ENCODE measurements at places on chromosomes 2 and 18. TPM values are rescaled to one million over a fixed set of nuclear protein-coding genes. Genes with fewer than 3 reads are reported as not detected.
A peak's percentile ranks its signal among the peaks of the same experiment; 100 is the strongest.

GRCh38 chr18:24930971-24931370 lies 421.0 kb downstream of the ZNF521 start:
- no peak overlapping the region for H3K4me3 ChIP-seq
- H3K36me3 ChIP-seq = no peaks in the 10 kb centered on the region
- H3K27ac ChIP-seq = no peak overlapping the region
- peaks cover 47% of the 10 kb centered on the region for H3K27me3 ChIP-seq

DNA sequence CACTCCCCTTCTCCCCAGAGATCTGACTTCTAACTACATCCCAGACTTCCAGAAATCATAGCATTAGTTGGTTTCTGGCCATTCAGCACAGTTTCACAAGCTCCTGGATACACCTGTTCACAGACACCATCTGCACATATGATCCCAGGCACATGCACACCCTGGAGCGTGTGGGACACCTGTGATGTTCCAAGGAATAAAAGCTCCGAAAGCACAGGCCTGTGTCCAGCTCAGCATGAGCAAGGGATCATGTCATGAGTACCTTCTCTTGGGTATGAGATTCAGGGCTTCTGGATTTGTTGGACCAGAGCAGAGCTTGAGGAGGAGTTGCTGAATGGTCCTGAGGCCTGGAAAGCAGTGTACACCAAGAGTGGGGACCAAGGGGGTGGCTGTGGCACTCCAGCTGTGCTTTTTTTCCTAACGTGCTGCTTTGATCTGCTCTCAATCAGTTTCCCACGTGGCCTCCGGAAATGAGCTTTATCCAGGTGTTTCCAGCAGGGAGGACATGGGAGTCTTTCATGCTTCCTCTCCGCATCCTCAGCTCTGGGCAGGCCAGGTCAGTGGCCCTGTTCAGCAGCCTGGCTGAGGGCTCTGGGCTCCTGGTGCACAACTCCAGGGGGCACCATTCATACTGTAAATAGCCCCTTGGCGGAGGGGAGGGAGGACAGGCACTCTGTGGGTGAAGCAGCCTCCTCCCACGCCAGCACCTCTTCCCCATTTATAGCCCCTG lies 1.8 kb downstream of the DYSF start:
- no peak overlapping the region for H3K4me3 ChIP-seq
- H3K36me3 ChIP-seq = peaks cover 7% of the 10 kb centered on the region
- H3K4me1 ChIP-seq = peaks cover 39% of the 10 kb centered on the region
- peaks cover 47% of the 10 kb centered on the region for H3K27me3 ChIP-seq
- no peak for DNase-seq
- no peak overlapping the region for H3K27ac ChIP-seq

DNA sequence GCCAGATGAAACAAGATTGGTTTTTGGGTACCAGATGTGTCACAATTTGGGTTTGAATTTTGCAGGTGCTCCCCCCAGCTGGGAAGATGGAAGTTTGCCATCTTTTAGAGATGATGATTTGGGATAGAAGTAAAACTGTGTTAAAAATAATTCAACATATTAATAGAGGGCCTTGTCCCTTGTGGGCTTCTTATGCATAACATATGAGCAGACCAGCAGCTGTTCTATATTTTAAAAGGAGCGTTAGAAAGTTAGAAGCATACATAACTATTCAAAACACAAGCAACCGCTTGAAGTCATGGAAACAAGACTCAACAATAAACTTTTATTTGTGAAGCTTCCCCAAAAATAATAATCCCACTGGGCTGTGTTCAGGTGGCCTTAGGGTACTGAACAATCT lies 62.8 kb downstream of the EFEMP1 start:
- peaks cover 24% of the 10 kb centered on the region for H3K4me1 ChIP-seq
- H3K4me3 ChIP-seq = no peak overlapping the region
- no peak for DNase-seq
- no peaks in the 10 kb centered on the region for H3K27me3 ChIP-seq

DNA sequence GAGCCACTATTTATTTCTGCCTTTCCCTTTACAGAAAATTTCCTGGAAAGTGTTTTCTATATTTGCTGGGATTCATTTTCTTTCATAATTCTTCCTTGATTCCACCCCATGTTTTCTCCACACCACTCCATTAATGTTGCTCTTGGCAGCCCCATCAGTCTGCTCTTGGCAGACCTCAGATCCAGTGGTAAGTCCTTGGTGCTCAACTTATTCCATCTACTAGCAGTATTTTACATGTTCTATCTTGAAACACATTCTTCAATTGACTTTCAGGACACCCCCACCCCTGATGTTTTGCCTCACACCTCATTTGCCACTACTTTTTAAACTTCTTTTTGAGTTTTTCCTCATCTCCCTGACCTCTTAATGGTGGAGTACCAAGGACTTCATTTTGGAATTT lies 65.0 kb downstream of the HNMT start:
- no peaks in the 10 kb centered on the region for H3K36me3 ChIP-seq
- H3K27me3 ChIP-seq = no peaks in the 10 kb centered on the region
- no peak for DNase-seq
- no peak overlapping the region for H3K4me3 ChIP-seq

DNA sequence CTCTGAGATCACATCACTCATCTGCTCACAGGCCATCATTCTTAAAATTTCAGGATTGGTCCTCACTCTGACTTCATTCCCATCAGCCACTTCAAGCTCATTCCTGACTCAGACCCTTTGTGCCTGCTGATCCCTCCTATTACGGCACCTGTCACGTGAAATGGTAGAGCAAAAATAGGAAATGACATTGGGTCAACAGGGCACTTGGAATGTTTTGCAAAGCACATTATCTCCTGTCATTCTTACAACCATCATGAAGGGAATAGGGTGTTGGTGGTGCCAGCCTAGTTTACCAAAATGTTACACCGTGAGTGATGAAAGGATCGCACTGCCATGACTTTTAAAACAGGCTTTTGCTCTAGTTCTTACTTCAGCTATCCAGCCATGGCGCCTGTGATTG lies 61.1 kb downstream of the EIF5B start:
- H3K27ac ChIP-seq = peak overlapping the region; percentile 54
- no peak for DNase-seq
- H3K27me3 ChIP-seq = no peaks in the 10 kb centered on the region
- no peaks in the 10 kb centered on the region for H3K4me1 ChIP-seq

DNA sequence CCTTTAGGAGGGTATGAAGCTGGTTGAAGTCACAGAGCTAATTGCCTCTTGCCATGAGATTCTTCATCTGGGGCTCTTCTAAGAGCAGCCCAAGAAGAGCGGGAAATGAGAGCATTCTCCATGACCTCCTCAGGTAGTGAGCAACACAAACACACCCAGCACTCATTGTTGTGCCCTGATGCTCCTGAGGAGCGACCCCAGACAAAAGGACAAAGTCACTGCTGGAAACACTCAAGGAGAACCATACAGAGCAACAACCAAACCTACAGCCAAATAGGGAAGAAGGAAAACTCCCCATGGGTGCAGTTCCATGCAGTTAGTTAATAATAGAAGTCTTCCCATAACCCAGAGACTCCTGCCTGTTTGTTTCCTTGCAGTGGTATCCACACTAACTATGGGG lies 426.0 kb upstream of the CRIM1 start:
- H3K4me1 ChIP-seq = no peaks in the 10 kb centered on the region
- H3K36me3 ChIP-seq = no peaks in the 10 kb centered on the region
- H3K27me3 ChIP-seq = no peaks in the 10 kb centered on the region
- DNase-seq = no peak
- H3K4me3 ChIP-seq = no peak overlapping the region

DNA sequence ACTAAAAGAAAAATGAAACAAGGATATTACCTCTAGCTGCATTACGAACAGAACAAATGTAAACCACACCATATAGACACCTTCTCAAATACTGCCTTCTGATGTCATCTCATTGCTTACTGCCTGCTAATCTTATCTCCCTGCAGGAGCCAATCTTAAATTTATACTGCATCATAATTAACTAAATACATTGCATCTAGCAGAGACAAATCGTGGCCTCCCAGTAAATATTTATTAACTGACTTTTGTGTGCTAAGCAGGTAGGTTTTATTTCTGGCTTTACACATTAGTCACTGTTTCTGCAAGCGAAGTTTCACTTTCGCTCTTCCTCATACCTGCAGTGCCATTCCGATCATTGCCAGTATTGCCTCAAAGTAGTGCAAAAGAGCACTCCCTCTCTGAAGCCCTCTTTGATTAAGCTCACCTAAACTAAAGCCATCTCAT lies 67.5 kb downstream of the SPATS2L start:
- H3K36me3 ChIP-seq = peaks cover 32% of the 10 kb centered on the region
- peak overlapping the region; percentile 60 for H3K4me3 ChIP-seq
- H3K27ac ChIP-seq = peak overlapping the region; percentile 93
- peaks cover 88% of the 10 kb centered on the region for H3K4me1 ChIP-seq

DNA sequence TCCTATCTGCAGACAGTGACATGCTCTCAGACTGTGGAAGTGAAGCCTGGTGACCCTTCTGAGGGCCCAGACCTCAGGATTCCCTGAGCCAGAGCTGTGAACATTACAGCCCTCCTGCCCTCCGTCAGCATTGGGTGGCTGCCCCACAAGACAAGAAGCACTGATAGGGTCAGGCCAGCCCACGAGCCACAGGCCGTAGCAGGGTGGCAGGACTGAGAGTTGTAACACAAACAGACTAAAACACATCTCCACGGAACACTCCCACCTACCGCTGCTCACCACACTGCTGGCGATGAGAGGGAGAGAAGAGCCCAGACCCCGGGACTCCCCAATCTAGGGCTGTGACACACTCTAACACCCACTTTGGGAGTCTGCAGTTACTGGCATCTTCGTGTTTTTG lies 264.8 kb upstream of the FSIP2 start:
- no peak overlapping the region for H3K27ac ChIP-seq
- peaks cover 3% of the 10 kb centered on the region for H3K36me3 ChIP-seq
- no peak overlapping the region for H3K4me3 ChIP-seq
- no peak for DNase-seq
- H3K27me3 ChIP-seq = no peaks in the 10 kb centered on the region

- no peak overlapping the region for H3K4me3 ChIP-seq
- H3K36me3 ChIP-seq = no peaks in the 10 kb centered on the region
- DNase-seq = no peak
Measured at GRCh38 chr18:61731178-61731577, 161.6 kb downstream of the RNF152 start.

- no peaks in the 10 kb centered on the region for H3K27me3 ChIP-seq
- DNase-seq = no peak
Measured at GRCh38 chr2:117693154-117693553, 121.3 kb upstream of the DDX18 start.

DNA sequence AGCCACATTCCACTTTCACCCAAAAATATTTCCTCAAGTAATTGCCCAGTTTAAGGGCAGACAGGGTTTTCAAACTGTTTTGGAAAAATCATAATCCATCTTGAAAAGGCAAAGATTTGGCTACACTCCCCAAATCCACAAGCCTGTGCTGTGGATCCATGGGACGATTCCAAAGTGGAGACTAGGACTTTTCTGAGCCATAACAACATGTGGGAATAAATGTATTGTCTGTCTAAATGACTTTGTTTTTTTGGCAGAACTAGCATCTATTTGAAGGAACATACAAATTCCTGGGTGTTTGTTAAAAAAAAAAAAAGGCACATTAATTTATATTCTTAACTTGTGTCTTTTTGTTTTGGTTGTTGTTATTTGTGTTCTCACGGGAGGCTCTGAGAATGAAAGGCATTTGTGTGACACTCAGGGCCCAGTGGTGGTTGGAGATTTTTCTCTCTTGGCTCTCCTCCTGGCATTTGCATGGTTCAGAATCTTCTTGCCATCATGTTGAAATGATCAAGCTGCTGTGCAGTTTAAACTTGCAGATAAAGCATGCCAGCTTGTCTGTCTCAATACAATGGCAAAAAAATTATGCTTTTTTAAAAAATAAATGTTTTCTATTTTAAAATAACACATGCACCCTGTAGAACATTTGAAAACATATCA lies 277.4 kb downstream of the EN1 start:
- peaks cover 21% of the 10 kb centered on the region for H3K27me3 ChIP-seq
- no peaks in the 10 kb centered on the region for H3K4me1 ChIP-seq
- H3K36me3 ChIP-seq = no peaks in the 10 kb centered on the region

GRCh38 chr2:10101491-10101890 lies 21.0 kb upstream of the RRM2 start:
- DNase-seq = no peak
- H3K36me3 ChIP-seq = no peaks in the 10 kb centered on the region

- no peaks in the 10 kb centered on the region for H3K36me3 ChIP-seq
- peak; percentile 81 for DNase-seq
- H3K27me3 ChIP-seq = peaks cover 54% of the 10 kb centered on the region
Measured at GRCh38 chr2:11582862-11583752, 49.3 kb downstream of the GREB1 start.

- H3K27ac ChIP-seq = no peak overlapping the region
- H3K4me3 ChIP-seq = no peak overlapping the region
- DNase-seq = no peak
- no peaks in the 10 kb centered on the region for H3K27me3 ChIP-seq
- peaks cover 17% of the 10 kb centered on the region for H3K4me1 ChIP-seq
Measured at GRCh38 chr2:136004965-136005364, 19.5 kb upstream of the DARS1 start.

- H3K27ac ChIP-seq = no peak overlapping the region
- peaks cover 4% of the 10 kb centered on the region for H3K36me3 ChIP-seq
- no peaks in the 10 kb centered on the region for H3K27me3 ChIP-seq
- H3K4me1 ChIP-seq = peaks cover 12% of the 10 kb centered on the region
Measured at GRCh38 chr2:128309280-128310093, 9.2 kb downstream of the HS6ST1 start.

GRCh38 chr2:11422901-11423435 lies 43.0 kb downstream of the E2F6 start:
- no peak for DNase-seq
- no peaks in the 10 kb centered on the region for H3K4me1 ChIP-seq
- H3K36me3 ChIP-seq = no peaks in the 10 kb centered on the region

DNA sequence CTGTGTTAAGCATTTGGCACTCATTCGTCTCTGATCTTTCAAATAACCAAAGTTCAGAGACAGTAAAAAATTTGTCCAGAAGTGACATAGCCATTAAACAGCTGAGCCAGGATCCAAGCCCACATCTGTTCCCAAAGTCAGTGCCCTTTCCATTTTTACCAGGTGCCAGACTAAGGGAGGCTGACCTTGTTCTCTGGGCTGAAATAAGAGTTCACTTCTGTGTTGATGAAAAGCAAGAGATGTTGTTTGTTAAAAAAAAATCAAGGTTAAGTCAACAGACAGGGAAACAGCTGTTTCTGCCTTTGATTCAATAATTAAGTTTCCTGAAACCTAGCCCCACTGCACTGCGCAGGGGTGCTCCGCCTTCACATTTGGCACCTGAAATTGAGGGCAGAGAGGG lies 117.1 kb downstream of the PRKRA start:
- no peaks in the 10 kb centered on the region for H3K4me1 ChIP-seq
- H3K4me3 ChIP-seq = no peak overlapping the region
- H3K27me3 ChIP-seq = no peaks in the 10 kb centered on the region
- H3K27ac ChIP-seq = no peak overlapping the region
- no peaks in the 10 kb centered on the region for H3K36me3 ChIP-seq

GDF7 gene
- not detected for total RNA-seq

KLHL30 gene
- 0.64 TPM for total RNA-seq

MDH1B gene
- 1.9 TPM for total RNA-seq

INPP1 gene
- 23.1 TPM for total RNA-seq

SNORC gene
- 4.3 TPM for total RNA-seq

ASNSD1 gene
- total RNA-seq = 30.7 TPM

SCG2 gene
- total RNA-seq = 0.56 TPM

PIEZO2 gene
- total RNA-seq = 0.91 TPM

TCF23 gene
- total RNA-seq = not detected

CAPN13 gene
- 11.8 TPM for total RNA-seq

STPG4 gene
- 12.7 TPM for total RNA-seq

FHOD3 gene
- 2.9 TPM for total RNA-seq

REG1B gene
- total RNA-seq = not detected
